ENCODE measurements at places on chromosomes 4 and X. TPM values are rescaled to one million over a fixed set of nuclear protein-coding genes. Genes with fewer than 3 reads are reported as not detected.

ANKRD37 gene
- total RNA-seq = 5.9 TPM

BEX1 gene
- total RNA-seq = not detected

GRCh38 chr4:55851885-55852284 is 1.6 kb upstream of the EXOC1 start:
- H3K27me3 ChIP-seq = no peaks in the 10 kb centered on the region
- H3K4me3 ChIP-seq = no peak overlapping the region
- H3K36me3 ChIP-seq = no peaks in the 10 kb centered on the region

GRCh38 chrX:106684207-106684606 is 42.3 kb upstream of the RNF128 start:
- no peak for DNase-seq
- H3K36me3 ChIP-seq = no peaks in the 10 kb centered on the region
- no peak overlapping the region for H3K27ac ChIP-seq

P2RY4 gene
- not detected for total RNA-seq

GRCh38 chr4:110787109-110787508 is 164.2 kb upstream of the PITX2 start:
- H3K27me3 ChIP-seq = no peaks in the 10 kb centered on the region
- DNase-seq = no peak
- no peak overlapping the region for H3K4me3 ChIP-seq

DNA sequence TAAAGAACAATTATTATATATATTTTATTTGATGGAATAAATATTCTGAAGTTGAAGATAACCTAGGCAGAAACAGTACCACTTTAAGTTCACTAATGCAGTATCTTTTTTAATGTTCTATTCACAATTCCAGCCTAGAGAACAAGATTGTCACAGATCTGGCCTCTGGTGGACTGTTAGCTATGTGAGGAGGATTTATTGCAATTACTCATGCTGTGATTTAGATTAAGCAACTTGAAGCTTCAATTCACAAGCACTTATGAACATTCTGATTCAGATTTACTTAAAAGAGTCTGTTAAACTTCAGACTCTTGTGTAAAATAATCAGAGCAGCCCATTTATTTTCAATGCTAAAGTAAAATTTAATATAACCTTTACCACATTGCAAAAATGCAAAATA is 1489.8 kb downstream of the STIM2 start:
- H3K4me3 ChIP-seq = no peak overlapping the region
- H3K27me3 ChIP-seq = no peaks in the 10 kb centered on the region
- no peaks in the 10 kb centered on the region for H3K4me1 ChIP-seq
- no peaks in the 10 kb centered on the region for H3K36me3 ChIP-seq

DNA sequence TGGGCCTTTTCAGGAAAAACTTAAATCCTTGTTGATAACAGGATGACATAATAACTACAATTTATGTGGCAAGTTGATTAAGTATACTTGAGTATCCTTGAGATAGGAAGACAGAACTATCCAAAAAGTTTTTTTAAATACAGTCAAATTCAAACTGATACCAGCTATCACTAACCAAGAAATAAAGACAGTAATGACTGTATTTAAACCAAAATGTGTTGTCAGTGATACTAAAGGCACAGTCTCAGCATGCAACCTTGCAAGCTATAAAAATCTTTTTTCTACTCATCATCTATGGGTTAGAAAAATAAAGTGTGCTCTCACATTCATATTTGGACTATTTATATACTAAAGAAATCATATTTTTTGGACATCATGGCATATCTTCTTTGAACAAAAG is 64.7 kb downstream of the PAPSS1 start:
- H3K27me3 ChIP-seq = no peaks in the 10 kb centered on the region
- H3K36me3 ChIP-seq = no peaks in the 10 kb centered on the region
- no peak for DNase-seq
- H3K27ac ChIP-seq = no peak overlapping the region
- H3K4me1 ChIP-seq = no peaks in the 10 kb centered on the region

DNA sequence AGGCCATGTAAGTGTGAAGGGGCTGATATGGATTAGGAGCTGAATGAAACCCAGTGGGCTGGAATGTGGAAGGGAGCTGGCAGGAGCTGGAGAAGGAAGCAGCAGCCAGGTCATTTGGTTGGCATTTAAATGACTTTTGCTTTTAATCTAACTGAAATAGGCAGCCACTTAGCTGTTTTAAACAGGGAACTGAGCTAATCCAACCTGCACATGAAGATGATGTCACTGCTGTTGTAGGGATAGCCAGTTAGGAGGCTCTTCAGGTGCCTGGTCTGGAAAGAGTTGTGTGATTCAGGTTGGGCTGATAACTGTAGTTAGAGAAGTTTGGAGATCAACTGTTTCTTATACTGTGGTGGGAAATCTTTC is 122.4 kb downstream of the PALLD start:
- H3K4me3 ChIP-seq = no peak overlapping the region
- H3K27ac ChIP-seq = no peak overlapping the region
- H3K4me1 ChIP-seq = no peaks in the 10 kb centered on the region

PABPC1L2B gene
- total RNA-seq = not detected

DNA sequence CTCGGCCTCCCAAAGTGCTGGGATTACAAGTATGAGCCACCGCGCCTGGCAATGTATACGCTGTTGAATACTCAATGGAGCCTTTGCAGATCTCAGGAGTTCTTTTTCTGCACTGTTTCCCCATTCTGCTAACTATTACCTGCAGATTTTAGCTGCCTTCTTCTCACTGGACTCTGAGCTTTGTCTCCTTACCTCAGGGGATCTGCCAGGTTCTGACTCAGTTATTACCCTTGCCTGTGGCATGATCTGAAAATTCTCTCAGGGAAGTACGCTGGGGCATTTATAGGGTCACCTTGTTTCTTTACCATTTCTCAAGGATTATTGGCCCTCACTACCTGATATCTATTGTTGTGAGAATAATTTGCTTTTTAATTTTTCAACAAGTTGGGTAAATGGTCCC is 56.6 kb upstream of the MAGED1 start:
- H3K27ac ChIP-seq = no peak overlapping the region
- H3K27me3 ChIP-seq = no peaks in the 10 kb centered on the region
- H3K4me3 ChIP-seq = no peak overlapping the region
- no peaks in the 10 kb centered on the region for H3K4me1 ChIP-seq
- no peak for DNase-seq

DNA sequence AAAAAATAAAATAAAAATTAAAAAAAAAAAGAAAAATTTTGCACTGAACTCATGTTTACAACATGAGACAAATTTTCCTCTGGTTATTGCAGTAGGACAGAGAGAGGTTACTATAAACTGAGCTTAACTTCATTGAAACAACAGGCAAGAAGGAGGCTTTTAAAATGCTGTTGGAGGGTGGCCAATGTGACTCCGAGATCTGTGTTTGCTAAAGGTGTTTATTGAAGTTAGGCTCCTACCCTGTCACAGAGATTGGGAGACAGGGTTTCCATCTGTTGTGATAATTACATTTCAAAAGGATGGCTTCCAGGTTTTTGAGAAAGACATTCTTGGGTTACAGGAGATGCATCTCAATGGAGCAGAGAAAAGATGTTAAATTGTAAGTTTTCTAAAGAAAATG is 370.5 kb upstream of the HS3ST1 start:
- H3K27me3 ChIP-seq = no peaks in the 10 kb centered on the region
- H3K4me3 ChIP-seq = no peak overlapping the region
- no peaks in the 10 kb centered on the region for H3K36me3 ChIP-seq
- H3K4me1 ChIP-seq = no peaks in the 10 kb centered on the region
- no peak overlapping the region for H3K27ac ChIP-seq
- no peak for DNase-seq
